Ascending aorta (tissue), 2 donors: ENCODE measurements at places on chromosomes 6 and 20.
A peak's percentile ranks its signal among the peaks of the same experiment; 100 is the strongest.

- H3K27me3 ChIP-seq, result no peaks in the 10 kb centered on the region
- peaks cover 4% of the 10 kb centered on the region for H3K36me3 ChIP-seq
- H3K4me3 ChIP-seq, result no peak overlapping the region
- no peak overlapping the region for H3K27ac ChIP-seq
- no peak for DNase-seq
Observed at GRCh38 chr20:47735412-47736400, 49.6 kb downstream of the SULF2 start.

DNA sequence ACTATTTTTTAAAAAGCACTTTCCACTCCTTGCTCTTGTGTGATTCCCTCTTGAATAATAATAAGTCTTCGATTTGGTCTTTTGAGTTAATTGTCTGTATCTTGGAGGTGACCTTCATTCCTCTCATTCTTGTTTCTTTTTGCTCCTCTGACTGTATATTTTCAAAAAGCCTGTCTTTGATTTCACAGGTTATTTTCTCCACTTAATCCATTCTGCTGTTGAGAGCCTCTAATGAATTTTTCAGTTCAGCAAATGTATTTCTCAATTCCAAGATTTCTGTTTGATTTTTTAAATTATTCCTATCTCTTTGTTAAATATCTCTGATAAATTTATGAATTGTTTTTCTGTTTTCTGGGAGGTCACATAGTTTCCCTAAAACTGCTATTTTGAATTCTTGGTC lies 21.7 kb upstream of the KIAA1586 start:
- H3K36me3 ChIP-seq, result no peaks in the 10 kb centered on the region
- H3K4me1 ChIP-seq, result no peaks in the 10 kb centered on the region
- H3K27ac ChIP-seq, result no peak overlapping the region
- H3K27me3 ChIP-seq, result no peaks in the 10 kb centered on the region
- DNase-seq, result no peak

GRCh38 chr20:56376331-56376730 lies 15.7 kb downstream of the AURKA start:
- H3K36me3 ChIP-seq, result no peaks in the 10 kb centered on the region
- no peak overlapping the region for H3K27ac ChIP-seq
- H3K27me3 ChIP-seq, result no peaks in the 10 kb centered on the region
- no peak for DNase-seq
- H3K4me3 ChIP-seq, result no peak overlapping the region

DNA sequence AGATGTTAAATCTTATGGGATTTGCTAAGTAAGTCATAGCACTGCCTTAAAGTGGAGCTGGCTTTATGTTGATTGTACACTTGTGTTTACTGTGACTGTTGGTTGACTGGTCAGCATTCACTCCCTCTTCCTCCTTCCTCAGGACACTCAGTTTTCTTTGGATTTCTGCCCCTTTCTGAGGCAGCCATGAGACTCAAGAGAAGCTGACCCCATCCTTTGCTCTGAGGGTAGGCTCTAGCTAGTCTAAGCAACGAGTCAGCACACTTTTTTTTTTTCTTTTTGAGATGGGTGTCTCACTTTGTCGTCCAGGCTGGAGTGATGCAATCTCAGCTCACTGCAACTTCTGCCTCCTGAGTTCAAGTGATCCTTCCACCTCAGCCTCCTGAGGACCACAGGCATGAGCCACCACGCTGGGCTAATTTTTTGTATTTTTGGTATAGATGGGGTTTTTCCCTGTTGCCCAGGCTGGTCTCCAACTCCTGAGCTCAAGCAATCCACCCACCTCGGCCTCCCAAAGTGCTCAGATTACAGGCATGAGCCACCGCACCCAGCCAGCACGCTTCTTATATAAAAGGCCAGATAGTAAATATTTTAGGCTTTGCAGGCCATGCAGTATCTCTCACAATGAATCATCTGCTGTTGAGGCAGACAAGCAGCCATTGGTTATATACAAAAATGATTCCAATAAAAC lies 191.4 kb downstream of the NFATC2 start:
- no peaks in the 10 kb centered on the region for H3K36me3 ChIP-seq
- H3K4me3 ChIP-seq, result no peak overlapping the region
- no peaks in the 10 kb centered on the region for H3K27me3 ChIP-seq
- DNase-seq, result no peak
- H3K4me1 ChIP-seq, result peaks cover 11% of the 10 kb centered on the region

- H3K27me3 ChIP-seq, result no peaks in the 10 kb centered on the region
- H3K4me1 ChIP-seq, result no peaks in the 10 kb centered on the region
- no peaks in the 10 kb centered on the region for H3K36me3 ChIP-seq
- H3K27ac ChIP-seq, result no peak overlapping the region
Observed at GRCh38 chr6:33639559-33639958, 18.4 kb downstream of the ITPR3 start.

- H3K4me3 ChIP-seq, result no peak overlapping the region
- H3K27ac ChIP-seq, result no peak overlapping the region
- no peaks in the 10 kb centered on the region for H3K27me3 ChIP-seq
- no peaks in the 10 kb centered on the region for H3K4me1 ChIP-seq
Observed at GRCh38 chr6:73389854-73390253, 4.8 kb upstream of the DDX43 start.

DNA sequence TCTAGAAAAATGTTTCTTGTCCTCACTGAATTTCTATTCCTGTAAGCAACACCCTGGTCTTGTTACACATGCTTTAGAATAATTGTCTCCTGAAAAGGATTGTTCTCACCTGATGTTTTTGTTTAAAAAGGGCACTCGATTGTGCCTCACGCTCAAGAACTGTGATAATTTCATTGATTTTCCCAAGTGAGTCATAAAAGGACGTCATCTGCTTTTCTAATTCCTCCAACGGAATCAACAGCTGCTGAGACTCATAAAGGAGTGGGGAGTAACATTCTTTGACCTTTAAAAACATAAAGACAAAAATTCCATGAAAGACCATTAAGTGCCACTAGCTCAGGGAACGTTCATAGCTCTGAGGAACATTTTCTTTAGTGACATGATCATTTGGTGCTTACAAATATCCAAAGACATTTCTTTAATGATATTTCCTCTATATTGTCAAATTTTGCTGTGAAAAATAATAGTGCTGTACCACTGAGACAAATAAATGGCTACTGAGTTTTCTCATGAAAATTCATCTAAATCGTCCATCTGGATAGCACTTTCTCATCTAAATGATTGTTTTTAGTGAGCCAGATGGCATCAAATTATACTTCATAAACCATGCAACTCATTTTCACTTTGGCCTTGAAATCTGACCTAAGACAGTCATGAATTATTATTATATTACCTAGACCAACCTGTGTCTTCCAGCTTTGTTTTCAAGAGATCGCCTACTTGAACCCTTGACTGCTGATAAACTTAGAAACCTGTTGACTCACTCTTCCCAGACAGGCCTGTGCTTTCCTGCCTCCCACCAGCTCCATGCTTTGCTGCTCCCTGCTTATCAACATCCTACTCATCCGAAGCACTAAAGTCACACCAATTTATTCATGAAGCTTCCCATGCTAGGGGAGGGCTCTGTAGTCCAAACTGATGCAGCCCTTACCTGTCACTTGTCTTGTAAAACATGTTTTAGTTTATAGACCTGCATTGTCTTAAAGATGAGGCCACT lies 178.2 kb downstream of the SYNE1 start:
- H3K27ac ChIP-seq, result no peak overlapping the region
- no peak for DNase-seq
- H3K4me3 ChIP-seq, result no peak overlapping the region
- no peaks in the 10 kb centered on the region for H3K36me3 ChIP-seq
- H3K27me3 ChIP-seq, result no peaks in the 10 kb centered on the region

- no peak overlapping the region for H3K4me3 ChIP-seq
- no peaks in the 10 kb centered on the region for H3K27me3 ChIP-seq
- DNase-seq, result no peak
- no peaks in the 10 kb centered on the region for H3K36me3 ChIP-seq
Observed at GRCh38 chr20:37816726-37817125, 86.2 kb upstream of the VSTM2L start.

DNA sequence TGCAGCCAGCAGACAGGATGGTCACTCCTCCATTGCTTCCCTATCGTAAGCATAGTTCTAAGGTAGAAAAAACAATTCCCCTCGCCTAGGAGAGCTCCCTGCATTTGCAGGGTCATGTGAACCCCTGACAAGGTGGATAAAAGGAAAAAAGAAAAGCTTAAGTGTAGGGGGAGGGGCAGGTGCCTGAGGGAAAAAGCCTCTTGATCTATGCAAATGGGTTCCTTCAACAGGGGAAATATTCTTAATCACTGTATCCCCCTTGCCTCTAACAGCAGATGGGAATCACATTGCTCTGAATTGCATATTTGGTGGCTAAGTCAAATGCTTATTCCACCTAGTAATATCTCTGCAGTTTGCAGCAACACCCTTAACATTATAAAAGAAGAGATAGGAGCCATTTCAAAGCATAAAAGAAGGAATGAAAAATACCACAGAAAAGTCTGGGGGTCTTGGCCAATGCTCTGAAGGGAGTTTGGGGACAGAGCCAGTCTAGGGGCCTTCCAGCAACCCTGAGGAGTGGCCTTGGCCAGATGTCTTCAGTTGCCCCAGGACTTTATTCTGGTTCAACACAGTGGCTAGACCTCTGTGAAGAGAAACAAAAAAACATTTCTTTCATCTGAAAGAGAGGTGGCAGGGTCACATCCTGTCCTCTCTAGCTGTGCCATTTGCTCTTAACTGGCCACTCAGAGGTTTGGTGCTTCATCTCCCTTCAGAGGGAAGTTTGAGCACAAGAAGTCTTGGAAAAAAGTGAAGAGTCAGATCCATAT lies 660.4 kb upstream of the GJE1 start:
- DNase-seq, result no peak
- H3K4me1 ChIP-seq, result peaks cover 7% of the 10 kb centered on the region
- H3K27ac ChIP-seq, result no peak overlapping the region
- H3K27me3 ChIP-seq, result no peaks in the 10 kb centered on the region
- no peaks in the 10 kb centered on the region for H3K36me3 ChIP-seq

DNA sequence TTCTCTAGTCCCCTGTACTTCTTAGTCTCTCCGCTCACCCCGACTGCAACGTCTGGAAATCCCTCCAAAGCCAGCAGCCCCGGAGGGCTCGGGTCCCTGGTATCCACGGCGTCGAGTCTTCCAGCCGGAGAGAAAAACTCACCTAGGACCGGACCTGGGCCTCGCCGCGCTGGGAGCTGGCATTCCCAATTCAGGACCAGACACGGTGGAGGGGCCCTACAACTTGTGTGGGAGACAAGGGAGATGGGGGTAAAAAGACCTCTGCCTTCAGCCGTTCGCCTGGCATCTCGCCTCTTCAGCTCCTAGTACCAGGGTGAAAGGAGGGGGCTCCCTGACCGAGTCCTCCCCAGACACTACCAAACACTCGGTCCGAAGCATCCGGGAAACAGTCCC lies 64.3 kb downstream of the GPX5 start:
- no peaks in the 10 kb centered on the region for H3K36me3 ChIP-seq
- no peaks in the 10 kb centered on the region for H3K27me3 ChIP-seq
- DNase-seq, result no peak
- no peak overlapping the region for H3K4me3 ChIP-seq
- H3K4me1 ChIP-seq, result no peaks in the 10 kb centered on the region

GRCh38 chr6:148854096-148854495 lies 107.3 kb downstream of the UST start:
- no peaks in the 10 kb centered on the region for H3K27me3 ChIP-seq
- H3K36me3 ChIP-seq, result no peaks in the 10 kb centered on the region
- H3K27ac ChIP-seq, result no peak overlapping the region
- DNase-seq, result no peak
- no peak overlapping the region for H3K4me3 ChIP-seq

GRCh38 chr6:138258991-138259390 lies 40.7 kb upstream of the PBOV1 start:
- H3K27ac ChIP-seq, result no peak overlapping the region
- DNase-seq, result no peak
- H3K4me1 ChIP-seq, result no peaks in the 10 kb centered on the region
- H3K27me3 ChIP-seq, result no peaks in the 10 kb centered on the region

- no peaks in the 10 kb centered on the region for H3K27me3 ChIP-seq
- no peak for DNase-seq
- peak overlapping the region; percentile 15 for H3K27ac ChIP-seq
- no peak overlapping the region for H3K4me3 ChIP-seq
- H3K4me1 ChIP-seq, result peaks cover 16% of the 10 kb centered on the region
- peaks cover 42% of the 10 kb centered on the region for H3K36me3 ChIP-seq
Observed at GRCh38 chr20:34921436-34921835, 34.2 kb downstream of the GSS start.

DNA sequence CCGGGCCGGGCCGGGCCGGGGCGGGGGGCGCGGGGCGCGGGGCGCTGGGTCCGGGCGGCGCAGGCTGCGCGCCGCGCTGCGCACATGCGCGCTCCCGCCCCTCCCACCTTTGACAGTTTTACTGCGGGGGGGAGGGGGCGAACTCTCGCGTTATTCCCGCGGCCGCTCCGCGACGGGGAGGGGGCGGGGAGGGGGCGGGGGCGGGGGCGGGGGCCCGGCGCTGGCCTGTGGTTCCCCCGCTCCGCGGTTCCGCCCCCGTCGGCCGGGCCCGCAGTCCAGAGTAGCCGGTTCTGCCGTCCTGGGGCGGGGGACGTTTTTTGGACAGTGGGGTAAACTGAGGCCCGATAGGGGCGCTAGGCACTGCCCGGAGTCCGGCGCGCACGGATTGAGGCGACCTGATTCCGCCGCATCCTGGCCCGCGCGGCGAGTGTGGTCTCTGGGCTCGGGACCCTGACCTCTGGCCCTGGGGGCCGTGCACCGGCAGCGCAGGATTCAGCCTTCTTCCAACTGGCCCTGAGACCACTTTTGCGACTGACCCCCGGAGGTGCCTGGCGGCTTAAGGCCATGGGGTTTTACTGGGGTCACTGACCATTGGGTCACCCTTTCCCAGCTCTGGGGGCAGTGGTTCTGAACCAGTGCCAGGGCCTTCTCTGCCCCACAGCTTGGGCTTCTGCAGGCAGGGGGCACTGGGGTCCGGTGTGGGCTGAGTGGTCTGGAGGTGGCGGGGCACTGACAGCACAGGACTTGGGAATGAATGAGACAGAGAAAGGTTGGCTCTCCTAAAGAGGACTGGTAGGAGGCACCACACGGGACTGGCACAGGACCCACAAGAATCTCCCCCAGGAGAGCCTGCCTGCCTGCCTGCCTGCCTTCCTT lies at the start of gene ZNF512B:
Gene ZNF512B (minus strand): TSS at position 93 of the 876 bp plus-strand sequence. CDS start 1,980 bp downstream, outside the sequence.
- peaks cover 6% of the 10 kb centered on the region for H3K36me3 ChIP-seq
- H3K4me1 ChIP-seq, result peaks cover 16% of the 10 kb centered on the region
- peak within 1 kb of the TSS; percentile 84 for H3K4me3 ChIP-seq

DNA sequence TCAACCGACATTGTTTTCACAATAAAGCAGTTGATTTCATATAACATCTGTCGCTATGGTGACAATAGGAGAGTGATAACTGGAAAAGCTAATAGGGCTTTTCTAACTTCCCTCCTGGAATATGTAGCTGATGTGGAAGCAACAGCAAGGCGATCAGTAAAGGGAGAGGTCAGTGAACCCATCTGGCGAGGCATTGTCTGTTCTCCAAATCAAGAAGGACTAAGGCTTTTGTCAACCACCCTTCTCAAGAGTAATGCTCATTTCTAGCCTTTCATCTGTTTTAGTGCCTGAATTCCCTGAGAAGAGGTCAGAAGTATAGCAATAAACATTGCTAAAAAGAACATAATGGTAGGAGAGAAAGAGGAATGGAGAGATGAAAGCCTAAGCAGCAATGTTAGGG lies 201.3 kb downstream of the AKAP7 start:
- H3K27ac ChIP-seq, result no peak overlapping the region
- no peaks in the 10 kb centered on the region for H3K4me1 ChIP-seq
- no peak for DNase-seq
- H3K27me3 ChIP-seq, result no peaks in the 10 kb centered on the region
- no peaks in the 10 kb centered on the region for H3K36me3 ChIP-seq
